ENCODE measurements at places on chromosomes 6 and 20. TPM values are rescaled to one million over a fixed set of nuclear protein-coding genes. Genes with fewer than 3 reads are reported as not detected.

- H3K4me1 ChIP-seq = no peaks in the 10 kb centered on the region
- no peak overlapping the region for H3K4me3 ChIP-seq
- H3K27me3 ChIP-seq = no peaks in the 10 kb centered on the region
- no peak for DNase-seq
These were observed 102.0 kb upstream of the RPS6KA2 start for GRCh38 chr6:166728884-166729530.

DNA sequence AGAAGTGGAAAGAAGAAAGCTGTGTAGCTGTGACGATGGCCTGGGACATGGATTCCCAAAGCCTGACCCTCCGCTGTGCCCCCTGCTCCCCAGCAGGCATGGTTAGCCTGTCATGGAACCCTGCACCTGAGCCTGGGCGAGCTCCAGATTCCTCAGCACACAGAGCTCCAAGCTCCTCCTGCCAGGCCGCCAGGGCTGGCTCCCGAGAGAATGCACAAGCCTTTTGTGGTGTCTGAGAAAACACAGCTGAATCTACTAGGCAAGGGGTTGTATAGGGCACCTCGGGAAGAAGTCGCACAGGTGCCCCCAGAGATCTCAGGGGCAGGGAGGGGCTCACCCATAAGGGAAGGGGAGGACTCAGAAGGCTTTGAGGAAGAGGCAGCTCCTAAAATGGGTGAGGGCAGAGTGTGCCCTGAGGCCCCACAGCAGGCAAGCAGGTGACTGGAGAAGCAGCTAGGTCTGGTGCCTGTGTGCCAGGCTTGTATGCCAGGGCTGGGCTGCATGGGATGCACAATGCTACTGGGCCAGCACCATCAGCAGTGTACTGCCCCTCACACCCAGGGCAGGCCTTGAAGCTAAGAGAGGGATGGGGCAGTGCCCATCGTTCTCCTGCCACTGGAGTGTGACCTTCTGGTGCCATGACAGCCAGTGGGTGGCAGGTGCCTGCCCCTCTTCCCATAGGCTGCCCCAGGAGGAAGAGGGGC, 64.3 kb upstream of the CD93 start:
- DNase-seq = peak; percentile 16
- H3K4me1 ChIP-seq = no peaks in the 10 kb centered on the region
- H3K27me3 ChIP-seq = no peaks in the 10 kb centered on the region
- no peak overlapping the region for H3K4me3 ChIP-seq

GRCh38 chr20:35954907-35955251, 577 bp upstream of the SCAND1 start:
- no peaks in the 10 kb centered on the region for H3K27me3 ChIP-seq
- peak overlapping the region; percentile 79 for H3K4me3 ChIP-seq
- H3K27ac ChIP-seq = peak overlapping the region; percentile 98
- peaks cover 6% of the 10 kb centered on the region for H3K4me1 ChIP-seq
- no peaks in the 10 kb centered on the region for H3K36me3 ChIP-seq

- no peaks in the 10 kb centered on the region for H3K27me3 ChIP-seq
- no peaks in the 10 kb centered on the region for H3K4me1 ChIP-seq
- no peak overlapping the region for H3K4me3 ChIP-seq
- DNase-seq = no peak
- H3K36me3 ChIP-seq = no peaks in the 10 kb centered on the region
- H3K27ac ChIP-seq = no peak overlapping the region
These were observed 30.7 kb downstream of the CDK19 start for GRCh38 chr6:110784610-110784979.

GRCh38 chr6:22643780-22644179, 74.4 kb downstream of the HDGFL1 start:
- no peak overlapping the region for H3K27ac ChIP-seq
- no peak for DNase-seq
- no peaks in the 10 kb centered on the region for H3K4me1 ChIP-seq

GRCh38 chr6:71524201-71524600, 235.6 kb downstream of the OGFRL1 start:
- no peak overlapping the region for H3K4me3 ChIP-seq
- no peaks in the 10 kb centered on the region for H3K4me1 ChIP-seq
- no peak for DNase-seq
- no peaks in the 10 kb centered on the region for H3K27me3 ChIP-seq
- no peaks in the 10 kb centered on the region for H3K36me3 ChIP-seq

DNA sequence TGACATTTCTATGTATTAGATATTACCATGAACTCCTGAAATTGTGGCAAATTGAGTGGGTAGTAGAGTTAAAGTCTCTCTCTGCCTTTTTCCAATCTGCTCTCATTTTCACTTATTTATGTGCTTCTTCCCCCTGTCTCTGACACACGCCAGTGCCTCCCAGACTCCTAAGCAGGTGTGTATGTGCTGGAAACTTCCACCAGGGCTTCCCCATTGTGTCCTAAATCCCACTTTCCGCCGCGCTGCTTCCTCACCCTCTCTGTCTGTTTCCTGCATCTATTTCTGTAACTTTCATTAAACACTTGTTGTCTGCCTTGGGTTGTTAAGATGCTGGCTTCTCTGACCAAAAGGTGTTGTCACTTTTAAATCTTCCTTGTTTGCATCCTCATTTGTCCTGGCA, 97.6 kb upstream of the HDGFL1 start:
- H3K36me3 ChIP-seq = no peaks in the 10 kb centered on the region
- no peak overlapping the region for H3K4me3 ChIP-seq
- DNase-seq = no peak
- no peaks in the 10 kb centered on the region for H3K27me3 ChIP-seq
- H3K27ac ChIP-seq = no peak overlapping the region

- no peak overlapping the region for H3K27ac ChIP-seq
- H3K36me3 ChIP-seq = no peaks in the 10 kb centered on the region
- H3K27me3 ChIP-seq = no peaks in the 10 kb centered on the region
- no peak overlapping the region for H3K4me3 ChIP-seq
These were observed 59.1 kb downstream of the ADGRF1 start for GRCh38 chr6:46983007-46983411.

- H3K4me1 ChIP-seq = no peaks in the 10 kb centered on the region
- H3K4me3 ChIP-seq = no peak overlapping the region
- no peak for DNase-seq
- no peak overlapping the region for H3K27ac ChIP-seq
These were observed 42.6 kb upstream of the DEK start for GRCh38 chr6:18306977-18307376.

GRCh38 chr6:90978046-90978445, 391.2 kb upstream of the MAP3K7 start:
- no peaks in the 10 kb centered on the region for H3K36me3 ChIP-seq
- no peak overlapping the region for H3K4me3 ChIP-seq
- no peak overlapping the region for H3K27ac ChIP-seq
- H3K4me1 ChIP-seq = no peaks in the 10 kb centered on the region
- H3K27me3 ChIP-seq = no peaks in the 10 kb centered on the region

DNA sequence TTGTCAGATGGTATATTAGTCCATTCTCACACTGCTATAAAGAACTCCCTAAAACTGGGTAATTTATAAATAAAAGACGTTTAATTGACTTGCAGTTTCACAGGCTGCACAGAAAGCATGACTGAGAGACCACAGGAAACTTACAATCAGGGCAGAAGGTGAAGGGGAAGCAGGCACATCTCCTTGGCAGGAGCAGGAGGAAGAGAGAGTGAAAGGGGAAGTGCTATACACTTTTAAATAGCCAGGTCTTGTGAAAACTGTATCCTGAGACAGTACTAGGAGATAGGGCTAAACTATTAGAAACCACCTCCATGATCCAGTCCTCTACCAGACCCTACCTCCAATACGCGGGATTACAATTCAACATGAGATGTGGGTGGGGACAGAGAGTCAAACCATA, 193.9 kb upstream of the KCNG1 start:
- no peaks in the 10 kb centered on the region for H3K36me3 ChIP-seq

DNA sequence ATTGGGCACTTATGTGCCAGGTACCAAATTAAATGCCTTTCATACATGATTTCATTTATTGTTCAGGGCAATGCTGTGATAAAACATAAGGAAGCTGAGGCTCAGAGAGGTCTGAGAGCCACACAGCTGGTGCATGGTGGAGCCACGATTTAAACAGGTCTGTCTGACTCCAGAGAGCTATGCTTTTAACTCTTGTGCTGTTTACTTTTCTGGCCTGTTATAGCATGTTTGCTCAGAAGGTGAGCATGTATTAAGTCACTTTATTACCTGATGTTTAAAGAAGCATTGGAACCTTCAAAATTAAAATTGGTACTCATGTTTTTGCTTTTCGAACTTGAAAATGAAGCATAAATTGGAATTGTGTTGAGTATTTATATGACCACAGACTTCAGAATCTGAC, 26.8 kb downstream of the MCM8 start:
- no peak overlapping the region for H3K4me3 ChIP-seq
- no peak overlapping the region for H3K27ac ChIP-seq
- H3K4me1 ChIP-seq = no peaks in the 10 kb centered on the region
- DNase-seq = no peak
- no peaks in the 10 kb centered on the region for H3K36me3 ChIP-seq

TBXT gene
- not detected for total RNA-seq

TGM2 gene
- total RNA-seq = 14.5 TPM

FAM209A gene
- not detected for total RNA-seq

Data from colonic mucosa (tissue), 4 donors.